Heart right ventricle (tissue), 16 donors: ENCODE measurements at places on chromosomes 6 and 20. TPM values are rescaled to one million over a fixed set of nuclear protein-coding genes. Genes with fewer than 3 reads are reported as not detected.

TCP1 gene
- total RNA-seq, result 146 TPM

SIRPB1 gene
- 6.9 TPM for total RNA-seq

DNA sequence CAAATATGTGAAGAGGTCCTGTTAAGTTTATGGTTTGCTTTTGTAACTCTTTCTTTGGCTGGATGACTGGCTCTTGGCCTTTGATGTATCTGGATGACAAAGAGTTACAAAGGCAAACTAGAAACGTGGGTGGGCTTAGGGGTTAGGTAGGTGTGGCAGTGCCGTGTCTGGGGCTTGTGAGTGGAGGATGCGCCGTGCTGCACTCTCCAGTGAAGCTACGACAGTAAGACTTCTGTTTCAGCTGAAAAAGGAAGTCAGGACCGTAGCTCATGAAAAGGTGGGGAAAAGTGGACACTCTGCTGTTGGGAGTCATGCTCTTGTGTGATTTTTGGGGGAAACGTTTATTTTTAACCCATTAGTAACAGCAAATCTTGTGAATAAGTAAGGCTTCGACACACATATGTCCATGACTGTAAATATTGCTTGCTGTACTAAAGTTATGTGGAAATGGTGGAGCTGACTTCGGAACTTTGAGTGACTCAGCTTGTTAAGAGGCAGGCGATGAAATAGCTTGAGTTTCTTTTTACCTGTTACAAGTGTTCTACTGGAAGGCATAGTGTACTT is 45.6 kb downstream of the DUSP22 start:
- DNase-seq, result no peak
- no peaks in the 10 kb centered on the region for H3K36me3 ChIP-seq

KCNK5 gene
- 0.21 TPM for total RNA-seq

- no peak for DNase-seq
- no peak overlapping the region for H3K4me3 ChIP-seq
- no peak overlapping the region for H3K27ac ChIP-seq
- no peaks in the 10 kb centered on the region for H3K27me3 ChIP-seq
- peaks cover 21% of the 10 kb centered on the region for H3K36me3 ChIP-seq
These were observed 18.9 kb downstream of the ORC3 start for GRCh38 chr6:87608802-87609201.

- H3K27ac ChIP-seq, result no peak overlapping the region
- no peaks in the 10 kb centered on the region for H3K4me1 ChIP-seq
- H3K27me3 ChIP-seq, result no peaks in the 10 kb centered on the region
- H3K4me3 ChIP-seq, result no peak overlapping the region
- no peak for DNase-seq
These were observed 49.7 kb downstream of the TP53INP2 start for GRCh38 chr20:34753706-34754461.

DNA sequence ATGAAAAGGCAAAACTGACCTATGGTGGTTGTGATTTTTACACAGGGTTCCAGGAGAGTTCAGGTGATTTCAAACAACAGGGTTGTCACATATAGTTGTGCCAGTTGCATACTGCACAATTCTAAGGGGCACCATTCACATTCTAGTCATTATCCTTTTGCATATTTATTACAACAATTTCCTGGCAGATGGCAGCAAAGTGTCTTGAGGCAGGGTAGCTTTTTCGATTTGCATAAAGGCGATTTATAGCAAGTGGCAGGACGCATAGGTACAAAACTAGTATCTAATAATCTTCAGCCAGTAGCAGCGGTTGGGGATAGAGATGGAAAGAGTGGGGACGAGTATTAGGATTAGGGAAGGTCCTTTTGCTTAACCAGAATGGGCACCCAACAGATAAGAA is 46.5 kb upstream of the TRAF3IP2 start:
- DNase-seq, result no peak
- no peak overlapping the region for H3K27ac ChIP-seq
- H3K4me1 ChIP-seq, result peaks cover 3% of the 10 kb centered on the region

SOBP gene
- total RNA-seq, result 16.2 TPM

TRIM31 gene
- not detected for total RNA-seq

- H3K36me3 ChIP-seq, result no peaks in the 10 kb centered on the region
- H3K27me3 ChIP-seq, result no peaks in the 10 kb centered on the region
- no peak overlapping the region for H3K4me3 ChIP-seq
- H3K4me1 ChIP-seq, result no peaks in the 10 kb centered on the region
- DNase-seq, result no peak
These were observed 692.0 kb downstream of the DHX35 start for GRCh38 chr20:39654171-39654570.

BTNL2 gene
- not detected for total RNA-seq

DNA sequence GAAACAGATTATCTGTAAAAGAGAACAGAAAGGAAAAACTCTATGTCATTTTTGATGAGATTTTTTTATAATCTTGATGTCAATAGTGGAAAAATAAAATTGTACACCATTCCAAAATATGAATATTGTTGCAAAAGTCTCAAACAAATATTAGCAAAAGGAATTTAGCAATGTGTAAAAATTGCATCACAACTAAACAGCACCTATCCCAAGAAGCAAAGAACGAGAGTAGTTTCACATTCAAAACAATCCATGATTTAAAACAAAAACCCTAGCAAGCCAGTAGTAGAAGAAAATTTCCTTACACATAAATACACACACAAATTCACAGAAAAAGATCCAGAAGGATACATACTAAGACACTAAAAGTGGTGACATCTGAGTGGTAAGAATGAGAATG is 38.4 kb downstream of the LCA5 start:
- H3K27ac ChIP-seq, result no peak overlapping the region
- H3K4me3 ChIP-seq, result no peak overlapping the region
- H3K36me3 ChIP-seq, result no peaks in the 10 kb centered on the region
- no peaks in the 10 kb centered on the region for H3K27me3 ChIP-seq
- no peak for DNase-seq

DNA sequence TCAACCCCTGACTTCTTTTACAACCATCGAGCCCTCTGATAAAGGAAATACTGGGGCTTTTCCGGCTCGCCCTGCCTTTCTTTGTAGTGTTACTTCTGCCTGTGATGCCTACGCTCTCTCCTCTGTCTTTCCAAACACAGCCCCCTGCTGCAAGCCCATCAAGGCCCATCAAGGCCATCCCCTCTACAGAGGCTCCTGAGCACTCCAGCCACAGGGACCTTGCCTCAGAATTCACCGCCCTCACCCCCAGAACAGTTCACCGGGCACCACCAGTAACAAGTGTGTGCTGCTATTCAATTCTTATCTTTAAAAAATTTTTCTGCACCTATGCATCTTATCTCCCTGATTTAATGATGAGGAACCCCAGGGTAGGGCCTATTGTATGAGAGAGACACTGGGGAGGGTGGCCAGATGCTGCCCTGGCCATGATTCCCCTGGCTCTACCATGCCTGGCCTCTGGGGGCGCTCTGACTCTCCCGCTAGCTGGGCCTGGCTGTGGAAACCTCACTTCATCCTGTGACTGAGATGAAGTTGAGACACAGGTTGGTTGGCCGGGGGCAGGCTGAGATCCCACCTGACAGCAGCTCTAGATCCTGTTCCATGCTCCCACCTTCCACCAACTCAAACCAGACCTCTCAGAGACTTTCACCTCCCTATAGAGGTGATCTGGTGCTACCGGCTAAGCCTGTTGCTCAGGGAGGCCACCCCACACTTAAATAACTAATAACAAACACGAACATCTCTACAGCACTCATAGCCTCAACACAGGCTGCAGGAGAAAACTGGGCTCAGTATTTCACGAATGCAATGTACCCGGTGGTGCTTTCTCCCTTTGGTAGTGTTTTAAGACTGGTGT is 19.2 kb upstream of the GLP1R start:
- no peak overlapping the region for H3K27ac ChIP-seq
- H3K4me1 ChIP-seq, result no peaks in the 10 kb centered on the region
- no peaks in the 10 kb centered on the region for H3K36me3 ChIP-seq
- no peak overlapping the region for H3K4me3 ChIP-seq
- peaks cover 28% of the 10 kb centered on the region for H3K27me3 ChIP-seq

DNA sequence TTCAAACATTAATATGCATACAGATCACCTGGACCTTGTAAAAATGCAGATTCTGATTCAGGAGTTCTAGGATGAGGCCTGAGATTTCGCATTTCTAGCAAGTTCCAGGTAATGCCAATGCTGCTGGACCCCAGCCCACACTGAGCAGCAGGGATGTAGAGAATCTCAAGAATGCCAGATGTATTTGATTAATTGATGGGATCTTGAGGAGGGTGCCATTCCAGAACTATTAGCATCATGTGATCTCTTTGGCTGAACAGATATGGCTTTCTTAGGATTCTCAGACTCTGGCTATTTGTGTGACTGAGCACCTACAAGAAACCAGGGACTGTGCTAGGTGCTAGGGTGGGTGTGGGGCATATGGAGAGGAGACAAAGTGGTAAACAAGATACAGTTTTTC is 16.5 kb upstream of the SNX3 start:
- no peaks in the 10 kb centered on the region for H3K36me3 ChIP-seq
- H3K27ac ChIP-seq, result no peak overlapping the region
- H3K4me1 ChIP-seq, result no peaks in the 10 kb centered on the region

DNA sequence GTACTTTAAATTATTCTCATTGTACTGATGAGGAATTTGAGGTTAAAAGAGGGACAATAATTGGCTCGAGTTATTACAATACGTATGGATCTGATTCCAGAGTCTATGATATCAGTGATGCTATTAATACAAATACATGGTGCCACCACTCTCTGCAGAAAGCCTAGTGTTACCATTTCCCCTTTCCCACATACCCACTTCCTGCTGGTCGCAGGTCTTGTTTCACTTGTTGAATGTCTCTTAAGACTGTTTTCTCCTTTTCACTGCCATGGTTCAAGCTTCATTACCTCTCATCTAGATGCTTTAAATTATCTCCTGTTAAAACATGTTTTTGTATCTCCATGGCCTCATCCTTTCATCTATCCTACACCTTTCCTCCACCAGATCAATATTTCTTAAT is 62.0 kb downstream of the FHL5 start:
- no peak overlapping the region for H3K4me3 ChIP-seq
- no peak overlapping the region for H3K27ac ChIP-seq

BNIP5 gene
- not detected for total RNA-seq

- no peaks in the 10 kb centered on the region for H3K27me3 ChIP-seq
- H3K36me3 ChIP-seq, result no peaks in the 10 kb centered on the region
- no peak overlapping the region for H3K4me3 ChIP-seq
- H3K27ac ChIP-seq, result no peak overlapping the region
These were observed 110.6 kb downstream of the PXDC1 start for GRCh38 chr6:3640868-3641267.

- no peaks in the 10 kb centered on the region for H3K27me3 ChIP-seq
- peaks cover 92% of the 10 kb centered on the region for H3K4me1 ChIP-seq
- peaks cover 6% of the 10 kb centered on the region for H3K36me3 ChIP-seq
- peak overlapping the region; percentile 92 for H3K27ac ChIP-seq
- DNase-seq, result no peak
- H3K4me3 ChIP-seq, result no peak overlapping the region
These were observed 28.4 kb downstream of the TFEB start for GRCh38 chr6:41706876-41707564.

- DNase-seq, result no peak
- peak overlapping the region; percentile 32 for H3K27ac ChIP-seq
- H3K4me1 ChIP-seq, result peaks cover 25% of the 10 kb centered on the region
- H3K4me3 ChIP-seq, result no peak overlapping the region
- H3K36me3 ChIP-seq, result no peaks in the 10 kb centered on the region
- no peaks in the 10 kb centered on the region for H3K27me3 ChIP-seq
These were observed 52.4 kb downstream of the SYNJ2 start for GRCh38 chr6:158033751-158034702.

DNA sequence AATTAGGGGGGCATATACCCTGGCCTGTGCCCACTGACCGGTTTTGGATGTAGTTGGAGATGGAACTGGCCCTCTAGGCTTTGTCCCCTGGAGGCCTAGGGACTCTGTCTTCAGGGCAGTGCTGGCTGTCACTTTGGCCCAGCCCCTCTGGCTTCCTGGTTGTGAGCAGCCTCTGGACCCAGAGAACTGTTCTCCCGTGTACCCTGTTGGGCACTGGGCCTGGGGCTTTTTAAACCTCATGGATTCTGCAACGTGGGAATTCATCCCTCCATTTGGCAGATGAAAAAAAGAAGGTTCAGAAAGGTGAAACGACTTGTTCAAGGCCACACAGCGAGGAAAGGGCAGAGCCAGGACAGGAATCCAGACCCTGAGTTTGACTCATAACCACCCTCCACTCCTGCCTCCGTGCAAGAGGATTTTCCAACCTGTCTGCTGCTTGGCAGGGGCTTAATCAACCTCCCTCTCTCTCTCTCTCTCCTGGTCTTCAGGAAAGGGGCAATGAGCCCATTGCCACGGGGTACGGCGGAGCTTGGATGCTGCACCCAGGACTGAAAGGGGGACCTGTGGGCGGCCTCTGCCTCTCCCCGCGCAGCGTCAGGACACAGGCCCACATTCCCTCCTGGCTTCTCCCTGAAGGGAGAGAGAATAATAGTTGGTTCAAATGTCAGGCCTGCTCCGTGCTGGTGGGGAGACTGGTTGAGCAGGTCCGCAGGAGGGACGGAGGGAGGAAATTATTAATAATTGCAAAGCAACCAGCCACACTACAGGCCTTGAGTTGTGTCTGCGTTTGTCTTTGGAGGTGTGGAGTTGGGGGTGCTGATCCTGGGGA is 56.0 kb downstream of the CEBPB start:
- no peak for DNase-seq
- no peak overlapping the region for H3K4me3 ChIP-seq
- H3K27me3 ChIP-seq, result peaks cover 5% of the 10 kb centered on the region
- no peak overlapping the region for H3K27ac ChIP-seq
- peaks cover 8% of the 10 kb centered on the region for H3K4me1 ChIP-seq
- no peaks in the 10 kb centered on the region for H3K36me3 ChIP-seq

GRCh38 chr6:42210551-42210950 is 7.1 kb downstream of the MRPS10 start:
- no peak overlapping the region for H3K27ac ChIP-seq
- no peaks in the 10 kb centered on the region for H3K36me3 ChIP-seq
- no peak overlapping the region for H3K4me3 ChIP-seq
- no peak for DNase-seq

DNA sequence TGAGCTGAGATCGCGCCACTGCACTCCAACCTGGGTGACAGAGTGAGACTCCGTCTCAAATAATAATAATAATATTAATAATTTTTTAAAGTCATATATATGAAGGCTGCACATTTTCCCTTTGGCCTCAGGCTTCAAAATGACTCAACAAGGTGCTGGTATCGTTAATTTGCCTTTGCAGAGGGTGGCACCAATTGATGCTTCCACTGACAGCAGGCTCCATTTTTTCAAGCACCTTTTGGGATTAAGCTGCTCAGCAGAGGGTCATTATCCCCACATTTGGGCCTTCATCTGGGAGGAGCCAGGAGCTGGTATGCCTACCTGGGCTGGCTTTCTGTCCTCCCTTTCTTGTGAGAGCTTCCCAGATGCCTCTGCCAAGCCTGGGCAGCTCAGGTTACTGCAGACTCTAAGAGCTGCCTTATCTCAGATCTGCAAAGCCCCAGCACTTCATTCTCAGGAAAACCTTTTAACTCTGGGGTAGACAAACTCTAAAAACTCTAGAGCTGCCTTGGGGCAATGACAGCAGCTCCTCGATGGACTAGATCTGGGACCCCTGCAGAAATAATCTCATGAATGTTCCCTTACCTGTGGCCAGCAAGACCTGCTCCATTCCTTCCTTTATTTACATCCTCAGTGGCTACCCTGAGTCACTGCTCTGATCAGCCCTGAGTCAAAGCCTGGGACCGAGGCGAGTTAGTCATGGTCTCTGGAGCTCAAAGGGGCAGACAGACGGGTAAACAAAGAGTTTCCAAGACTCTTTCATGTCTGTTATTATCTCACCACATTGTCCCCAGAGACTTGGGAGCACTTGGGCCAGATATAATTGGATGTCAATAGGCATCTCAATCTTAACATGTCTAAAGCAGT is 80.0 kb upstream of the EYA2 start:
- no peaks in the 10 kb centered on the region for H3K4me1 ChIP-seq
- H3K27me3 ChIP-seq, result peaks cover 37% of the 10 kb centered on the region
- no peak overlapping the region for H3K27ac ChIP-seq
- H3K4me3 ChIP-seq, result no peak overlapping the region
